ENCODE measurements at places on chromosomes 4 and X.

DNA sequence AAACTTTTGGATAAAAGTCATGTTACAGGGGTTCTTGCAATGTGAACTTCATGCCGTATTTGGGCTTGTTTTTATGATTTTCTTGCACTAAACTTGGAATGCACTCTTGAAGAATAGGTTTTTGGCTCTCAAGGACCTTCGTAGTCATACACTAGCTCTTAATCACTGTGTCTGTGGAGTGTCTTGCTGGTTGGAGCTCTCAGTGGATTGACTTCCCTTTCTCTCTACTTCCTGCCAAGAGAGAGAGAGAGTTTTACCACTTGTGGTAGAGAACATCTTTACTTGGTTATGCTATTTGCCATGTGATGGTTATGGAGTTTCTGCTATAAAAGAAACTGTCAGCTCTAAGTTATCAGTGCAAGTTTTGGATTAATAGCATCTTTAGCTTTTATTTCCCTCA lies 112.4 kb downstream of the BMPR1B start:
- no peak for DNase-seq

DNA sequence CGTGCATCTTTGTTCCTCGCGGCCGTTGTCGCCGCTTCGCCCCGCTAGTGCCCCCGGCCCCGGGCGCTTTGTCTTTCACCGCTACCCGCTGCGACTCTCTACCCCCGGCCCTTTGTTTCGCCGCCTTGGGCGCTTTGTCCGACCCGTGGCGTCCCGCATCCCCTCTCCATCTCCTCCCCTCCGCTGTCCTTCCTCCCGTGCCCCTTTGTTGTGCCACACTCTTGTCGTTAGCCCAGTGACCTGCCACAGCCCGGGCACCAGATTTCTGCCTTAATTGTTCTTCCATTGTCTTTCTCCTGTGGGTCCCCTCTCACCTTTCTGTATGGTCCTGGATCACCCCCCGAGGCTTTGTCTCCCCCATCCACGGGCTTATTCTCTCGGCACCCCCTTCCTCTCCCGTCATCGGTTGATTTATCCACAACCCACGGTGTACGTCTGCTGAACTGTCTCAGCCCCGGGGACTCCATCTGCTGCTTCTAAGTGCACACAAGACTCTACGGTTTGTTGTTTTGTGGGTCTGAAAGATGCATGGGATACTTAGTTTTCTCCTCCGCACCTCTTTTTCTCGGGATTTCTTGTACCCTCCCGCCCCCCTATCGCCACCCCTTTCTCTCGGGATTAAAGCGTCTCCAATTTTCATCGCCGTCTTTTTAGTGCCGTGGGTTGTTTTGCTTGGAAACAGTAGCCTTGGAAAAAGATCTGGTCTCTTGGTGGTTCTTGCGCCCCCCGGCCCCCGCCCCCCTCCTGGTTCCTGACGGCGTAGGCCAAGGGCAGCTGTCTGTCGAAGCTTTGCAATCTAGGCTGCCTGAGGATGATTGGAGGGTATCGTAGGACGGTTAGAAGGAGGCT lies 783 bp downstream of the RBPJ start:
- DNase-seq: no peak

DNA sequence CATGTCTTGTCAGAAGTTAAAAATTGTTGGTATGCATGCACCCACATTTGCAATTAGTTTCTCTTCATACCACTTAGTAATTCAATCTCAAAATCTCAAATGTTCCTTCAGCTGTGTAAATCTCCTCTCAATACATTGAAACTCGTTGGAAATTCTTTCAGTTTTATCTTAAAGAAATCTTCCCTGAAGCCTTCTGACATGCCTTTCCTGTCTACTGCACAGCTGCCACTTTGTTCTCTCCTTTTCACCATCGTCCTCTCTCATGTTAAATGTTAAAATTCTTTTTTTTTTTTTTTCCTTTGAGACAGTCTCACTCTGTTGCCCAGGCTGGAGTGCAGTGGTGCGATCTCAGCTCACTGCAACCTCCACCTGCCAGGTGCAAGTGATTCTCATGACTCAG lies 30.9 kb downstream of the MCUB start:
- no peak for DNase-seq

DNA sequence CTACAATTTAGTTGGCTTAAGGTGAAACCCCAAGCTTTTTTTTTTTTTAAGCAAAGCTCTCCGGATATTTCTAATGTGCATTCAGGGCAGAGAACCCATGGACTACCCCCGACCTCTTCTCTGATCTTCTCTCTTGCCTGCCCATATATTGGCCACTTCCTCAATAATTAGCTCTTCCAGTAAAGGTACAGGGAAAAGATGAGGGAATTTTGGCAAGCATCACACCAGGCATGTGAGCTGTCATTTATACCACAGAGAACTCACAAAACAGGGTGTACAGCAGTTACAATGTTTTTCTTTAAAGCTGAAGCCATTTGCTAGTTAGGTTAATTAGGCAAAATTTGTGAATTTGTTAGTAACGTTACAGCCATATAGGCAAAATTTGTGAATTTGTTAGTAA lies 73.3 kb downstream of the GAB1 start:
- no peak for DNase-seq

DNA sequence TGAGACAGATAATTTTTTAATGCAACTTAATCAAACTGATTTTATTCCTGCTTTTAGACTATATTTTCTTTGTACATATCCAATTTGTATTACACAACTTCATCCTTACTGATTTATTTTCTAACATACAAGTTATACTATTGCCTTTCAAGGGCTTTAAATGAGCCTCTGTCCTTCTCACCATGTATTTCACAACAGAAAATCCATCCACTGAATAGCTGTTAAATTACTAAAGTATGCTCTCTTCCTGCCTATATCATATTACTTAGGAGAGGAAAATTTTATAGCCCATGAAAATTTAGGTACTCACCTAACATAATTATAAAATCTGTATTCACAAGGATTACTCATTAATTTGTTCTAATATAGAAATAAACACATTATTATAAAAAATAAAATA lies 528.6 kb downstream of the ANKRD50 start:
- no peak for DNase-seq

DNA sequence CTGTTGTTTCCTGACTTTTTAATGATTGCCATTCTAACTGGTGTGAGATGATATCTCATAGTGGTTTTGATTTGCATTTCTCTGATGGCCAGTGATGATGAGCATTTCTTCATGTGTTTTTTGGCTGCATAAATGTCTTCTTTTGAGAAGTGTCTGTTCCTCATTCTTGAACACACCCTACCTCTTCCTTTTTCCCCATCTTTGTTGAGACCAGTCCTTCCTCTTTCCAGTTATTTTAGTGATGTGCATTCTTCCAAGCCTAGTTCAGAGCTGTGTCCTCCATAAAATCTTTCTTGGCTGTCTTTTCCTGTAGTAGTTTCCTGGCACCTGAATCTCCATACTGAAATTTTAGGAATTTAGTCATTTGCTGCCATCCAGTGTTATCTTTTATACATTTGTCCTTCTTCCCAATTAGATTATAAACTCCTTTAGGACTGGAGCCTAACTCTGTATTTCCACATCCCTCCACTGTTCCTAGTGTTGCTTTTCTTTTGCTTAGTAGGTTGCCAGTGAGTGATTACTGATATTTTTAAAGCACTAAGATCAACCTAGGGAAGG lies 11.4 kb downstream of the FHIP1A start:
- DNase-seq: no peak

DNA sequence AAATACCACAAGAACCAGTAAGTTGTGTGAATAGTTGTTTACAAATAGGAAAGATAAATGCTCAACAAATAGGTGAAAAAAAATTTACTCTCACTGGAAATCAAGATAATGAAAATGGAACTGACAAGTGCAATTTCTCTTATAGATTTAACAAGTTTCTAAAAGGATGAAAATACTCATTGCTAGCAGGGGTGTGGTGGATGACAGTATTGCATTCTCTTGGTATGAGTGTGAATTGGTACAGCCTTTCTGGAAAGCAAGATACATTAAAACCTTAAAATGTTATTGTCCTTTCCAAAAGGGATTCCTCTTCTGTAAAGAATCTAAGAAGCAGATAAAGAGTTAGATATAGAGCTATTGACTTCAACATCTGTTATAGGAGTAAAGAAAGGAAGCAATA lies 240.0 kb upstream of the RPS6KA3 start:
- no peak for DNase-seq

- DNase-seq: no peak
Observed at GRCh38 chr4:4671774-4672349, 130.0 kb upstream of the STX18 start.

GRCh38 chrX:41558531-41558930 lies 111.4 kb downstream of the NYX start:
- no peak for DNase-seq

DNA sequence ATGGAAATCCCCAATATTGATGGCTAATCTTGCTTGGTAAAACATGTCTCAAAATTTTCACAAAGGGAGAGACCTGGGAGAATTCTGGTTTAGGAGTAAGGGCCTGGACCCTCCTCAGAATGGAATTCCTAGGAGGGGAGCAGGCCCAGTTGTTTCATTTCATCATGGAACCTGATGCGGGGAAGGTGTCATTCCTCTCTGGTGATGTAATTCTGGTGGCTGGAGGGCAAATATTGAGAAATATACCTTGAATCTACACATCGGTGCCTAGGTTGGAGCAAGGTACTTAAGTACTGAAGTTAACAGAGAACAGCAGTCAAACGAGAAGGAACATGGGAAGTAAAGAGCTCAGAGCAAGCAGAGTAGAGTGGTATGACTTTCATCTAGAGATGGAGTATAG lies 23.2 kb upstream of the CCSER1 start:
- no peak for DNase-seq

DNA sequence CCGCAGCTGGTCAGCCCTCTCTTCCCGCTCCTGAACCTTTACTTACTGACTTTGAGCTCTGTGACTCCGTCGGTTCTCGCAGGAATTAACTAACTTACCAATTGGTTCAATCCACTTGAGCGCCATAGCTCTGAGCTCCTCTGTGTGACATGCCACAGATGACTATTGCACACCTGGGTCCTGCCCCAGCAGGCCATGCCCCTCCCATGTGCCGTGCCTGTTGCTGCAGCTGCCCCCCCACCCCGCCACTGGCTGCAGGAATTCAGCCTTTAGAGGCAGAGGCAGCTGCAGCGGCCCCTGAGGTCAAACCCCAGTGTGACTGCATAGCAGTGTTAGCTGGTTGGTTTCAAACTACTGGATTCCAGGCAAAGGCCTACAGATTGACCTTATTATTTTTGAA lies 70.6 kb downstream of the MTMR1 start:
- DNase-seq: no peak

- DNase-seq: peak; percentile 10
Observed at GRCh38 chr4:138410266-138410665, 168.1 kb upstream of the SLC7A11 start.

GRCh38 chrX:43559644-43560043 lies 96.5 kb upstream of the MAOA start:
- DNase-seq: no peak

DNA sequence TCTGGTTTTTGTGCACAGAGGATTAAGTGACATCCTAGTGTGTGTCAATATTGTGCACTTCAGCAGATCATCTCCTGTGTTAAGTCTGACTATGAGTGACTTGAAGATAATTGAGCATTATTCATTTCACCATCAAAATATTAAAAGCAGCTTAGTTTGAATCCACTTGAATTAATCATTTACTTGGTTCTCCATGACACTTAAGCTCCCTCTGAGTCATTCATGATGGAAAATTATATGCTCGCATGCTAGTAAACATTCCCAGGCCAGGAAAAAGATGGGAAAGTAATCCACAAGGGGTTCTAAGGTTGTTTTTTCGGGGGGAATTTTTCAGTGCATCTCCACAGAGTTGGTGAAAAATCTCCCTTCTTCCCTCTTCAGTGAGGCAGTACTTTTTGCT lies 97.2 kb upstream of the EOLA2 start:
- no peak for DNase-seq

DNA sequence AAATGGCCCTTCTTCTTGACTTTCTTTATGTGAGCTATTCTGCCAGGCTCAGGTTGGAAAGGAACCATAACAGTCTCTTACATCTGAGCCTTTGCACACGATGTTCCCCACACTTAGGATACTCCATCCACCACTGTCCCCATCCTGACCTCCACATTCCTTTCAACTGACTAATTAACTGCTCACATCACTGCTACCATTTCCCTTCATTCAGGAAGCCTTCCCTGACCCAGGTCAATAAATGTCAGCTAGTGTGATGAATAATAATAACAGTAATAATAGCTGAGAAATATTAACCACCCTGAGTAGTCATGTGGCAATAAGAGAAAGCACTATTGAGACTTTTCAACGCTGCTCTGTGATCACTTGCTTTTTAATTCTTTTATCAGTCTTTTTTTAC lies 291.7 kb downstream of the KCNIP4 start:
- no peak for DNase-seq
